ENCODE measurements at places on chromosomes 11 and 22. TPM values are rescaled to one million over a fixed set of nuclear protein-coding genes. Genes with fewer than 3 reads are reported as not detected.

The TIMP3 gene
- total RNA-seq, result 57.3 TPM

The HBB gene
- total RNA-seq, result not detected

The PTGDR2 gene
- total RNA-seq, result 1.0 TPM

The PEX16 gene
- 21.8 TPM for total RNA-seq

The SCN3B gene
- 0.07 TPM for total RNA-seq
